ENCODE measurements at places on chromosomes 16 and 17.

- peak; percentile 23 for DNase-seq
Measured at GRCh38 chr16:83727018-83727417, 80.8 kb upstream of the HSBP1 start.

- DNase-seq: peak; percentile 59
Measured at GRCh38 chr17:14923981-14924380, 341.1 kb downstream of the PMP22 start.

DNA sequence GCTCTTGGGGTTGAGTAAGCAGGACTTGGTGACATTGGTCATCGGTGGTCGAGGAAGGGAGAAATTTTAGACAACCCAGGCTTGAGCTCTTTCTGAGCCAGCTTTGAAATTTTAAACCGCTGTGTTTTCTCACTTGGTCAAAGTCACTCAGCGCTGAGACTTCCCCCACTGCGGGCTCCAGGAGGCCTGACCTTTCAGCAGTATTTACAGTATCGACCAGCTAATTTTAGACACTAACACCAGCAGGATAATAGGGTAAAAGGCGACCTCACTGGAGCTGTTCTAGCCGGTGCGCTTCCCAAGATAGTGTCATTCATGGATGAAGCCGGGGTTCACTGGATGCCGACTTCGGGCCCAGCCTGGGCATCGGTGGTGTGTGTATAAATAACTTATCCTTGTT, 29.7 kb upstream of the WSCD1 start:
- DNase-seq: no peak

GRCh38 chr17:77919276-77919675, 39.2 kb upstream of the TNRC6C start:
- no peak for DNase-seq

- DNase-seq: peak; percentile 40
Measured at GRCh38 chr17:5758651-5759050, 174.3 kb upstream of the NLRP1 start.

DNA sequence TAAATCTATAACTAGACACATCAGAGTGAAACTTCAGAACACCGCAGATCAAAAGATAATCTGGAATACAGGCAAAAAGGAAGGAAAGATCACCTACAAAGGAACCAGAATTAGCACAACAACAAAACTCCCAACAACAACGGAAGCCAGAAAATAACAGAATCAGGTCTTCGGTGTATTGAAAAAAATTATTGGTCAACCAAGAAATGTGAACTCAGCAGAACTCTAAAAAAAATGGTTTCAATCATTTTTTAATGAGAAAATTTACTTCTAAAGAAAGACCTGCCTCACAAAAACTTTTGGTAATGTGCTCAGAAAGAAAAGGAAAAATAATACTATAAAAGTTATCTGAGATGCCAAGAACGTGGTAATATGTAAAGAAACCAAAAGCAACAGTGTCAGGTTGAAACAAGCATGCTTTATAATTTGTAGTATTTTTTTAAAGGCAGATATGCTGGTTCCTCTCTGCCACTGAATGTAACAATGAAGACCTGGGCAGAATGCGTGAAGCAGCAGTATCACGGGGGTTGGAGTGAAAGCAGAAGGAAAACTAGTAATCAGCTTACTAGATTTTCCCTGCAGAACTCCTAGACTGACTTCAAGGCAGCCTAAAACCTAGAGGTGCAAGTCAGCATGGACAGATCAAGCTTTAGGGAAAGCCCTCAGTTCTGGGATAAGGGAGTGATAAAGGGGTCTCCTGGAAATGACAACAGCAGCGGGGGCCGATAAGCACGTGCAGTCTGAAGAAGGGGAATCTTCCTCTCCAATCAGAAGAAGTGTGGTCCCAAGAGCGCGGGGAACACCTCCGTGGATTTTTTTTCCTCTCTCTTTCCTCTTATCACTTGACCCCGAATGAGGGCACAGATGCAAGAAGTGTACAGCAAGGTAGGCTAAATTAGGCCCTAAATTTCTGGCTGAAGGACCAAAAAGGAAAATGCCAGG, 80.9 kb upstream of the TEKT1 start:
- DNase-seq: no peak

DNA sequence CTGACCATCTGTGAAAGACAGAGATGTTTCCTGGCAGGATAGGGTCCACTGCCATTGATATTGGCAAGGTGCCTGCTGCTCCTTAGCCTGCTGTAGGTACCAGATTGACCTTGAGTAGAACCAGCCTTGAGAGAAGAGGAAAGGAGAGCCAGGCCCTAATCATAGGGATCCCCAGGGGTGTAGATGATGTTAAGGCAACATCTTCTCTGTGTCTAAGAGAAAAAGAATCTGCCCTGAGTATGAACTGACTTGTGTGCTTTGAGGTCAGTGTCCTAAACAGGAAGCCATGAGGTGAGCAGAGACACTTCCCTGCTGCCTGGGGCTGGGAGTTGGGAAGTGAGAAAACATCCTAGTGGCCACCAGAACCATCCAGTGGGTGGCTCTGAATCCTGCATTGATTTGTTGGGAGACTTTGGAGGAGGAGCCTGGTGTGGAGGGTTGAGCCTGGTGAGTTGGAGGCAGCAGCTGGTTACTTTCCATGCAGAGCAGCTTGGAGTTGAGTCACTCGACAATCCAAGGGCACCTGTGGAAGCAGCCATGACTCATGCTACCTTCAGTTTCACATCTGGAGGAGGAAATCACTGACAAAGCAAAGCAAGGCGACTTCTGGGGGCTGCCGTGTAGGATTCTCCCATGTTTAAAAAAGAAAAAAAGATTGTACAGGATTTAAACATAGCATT, 47.8 kb downstream of the BMERB1 start:
- peak; percentile 92 for DNase-seq

DNA sequence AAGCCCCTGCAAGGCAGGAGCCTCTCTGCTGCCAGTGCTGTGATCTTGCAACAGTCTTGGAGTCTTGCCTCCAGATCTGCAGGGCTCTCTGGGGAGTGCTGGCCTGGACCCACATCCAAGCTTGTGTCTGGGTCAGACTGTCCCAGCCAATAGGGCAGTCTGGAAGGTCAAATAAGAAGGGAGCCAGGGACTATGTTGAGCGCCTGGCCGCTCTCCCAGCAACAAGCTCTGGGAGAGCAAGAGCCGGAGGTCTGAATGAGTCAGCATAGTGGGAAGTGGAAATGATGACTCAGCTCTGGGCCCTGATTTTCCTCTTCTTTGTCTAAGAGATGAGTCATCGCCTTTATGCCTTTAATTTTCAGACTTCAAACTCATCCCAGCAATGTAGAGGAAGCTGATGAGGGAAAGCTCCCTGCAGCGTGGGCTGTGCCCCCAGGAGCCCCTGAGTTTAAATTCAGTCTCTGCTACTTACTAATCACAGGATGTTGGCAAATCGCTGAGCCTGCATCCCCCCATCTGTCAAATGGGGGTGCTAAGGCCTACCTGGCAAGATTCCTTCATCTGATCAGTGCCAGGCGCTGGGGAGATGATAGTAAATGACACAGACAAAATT, 43.6 kb upstream of the HAPSTR1 start:
- peak; percentile 99 for DNase-seq

DNA sequence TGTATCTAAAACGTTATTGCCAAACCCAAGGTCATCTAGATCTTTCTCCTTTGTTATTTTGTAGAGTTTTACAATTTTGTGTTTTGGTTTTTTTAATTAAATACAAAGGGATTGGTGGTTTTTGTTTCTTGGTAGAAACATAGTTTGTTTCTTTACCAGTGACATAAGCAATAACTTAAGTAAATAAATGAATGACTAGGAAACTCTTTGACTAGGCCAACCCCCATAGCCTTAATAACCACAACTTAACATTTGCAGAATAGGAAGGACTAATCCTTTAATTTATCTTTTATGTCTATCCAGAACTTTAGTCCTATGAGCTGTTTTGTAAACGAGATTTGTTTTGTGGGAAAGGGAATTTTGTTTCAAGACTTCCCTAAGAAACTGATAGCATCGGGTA, 162.5 kb downstream of the PRKCA start:
- DNase-seq: no peak
